ENCODE measurements at places on chromosomes 5 and 9.

DNA sequence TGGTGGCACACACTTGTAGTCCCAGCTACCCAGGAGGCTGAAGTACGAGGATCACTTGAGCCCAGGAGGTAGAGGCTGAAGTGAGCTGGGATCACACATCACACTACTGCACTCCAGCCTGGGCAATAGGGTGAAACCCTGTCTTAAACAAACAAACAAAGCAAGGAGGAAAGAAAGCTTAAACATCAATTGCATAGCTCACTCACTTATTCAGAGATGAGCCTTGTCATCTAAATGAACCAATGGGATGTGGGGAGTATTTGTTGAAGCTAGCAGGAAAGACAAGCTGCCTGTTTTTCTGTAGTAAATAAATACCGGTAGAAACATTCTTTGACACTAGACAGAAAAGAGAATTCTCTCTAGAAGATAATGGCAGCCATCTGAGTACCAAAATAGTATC, 161.0 kb upstream of the SLC12A2 start:
- DNase-seq, result no peak

DNA sequence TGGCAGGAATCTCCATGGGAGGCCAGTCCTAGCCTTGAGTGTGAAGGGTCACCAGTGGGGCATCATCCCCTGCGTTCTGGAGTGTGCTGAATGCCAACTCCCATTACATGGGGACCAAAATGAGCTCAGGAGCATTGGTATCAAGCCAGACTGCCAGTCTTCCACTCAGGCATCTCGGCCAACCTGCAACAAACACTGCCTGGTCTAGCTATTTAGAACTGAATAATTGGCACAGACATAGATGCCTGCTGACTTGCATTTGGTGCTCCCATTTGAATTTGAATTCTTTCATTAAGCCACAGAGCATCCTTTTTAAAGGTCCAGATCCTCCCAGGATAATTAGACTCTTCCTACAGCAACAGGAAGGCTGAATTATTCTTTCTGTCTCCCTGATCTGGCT, 116.6 kb upstream of the ABCA1 start:
- DNase-seq, result no peak

DNA sequence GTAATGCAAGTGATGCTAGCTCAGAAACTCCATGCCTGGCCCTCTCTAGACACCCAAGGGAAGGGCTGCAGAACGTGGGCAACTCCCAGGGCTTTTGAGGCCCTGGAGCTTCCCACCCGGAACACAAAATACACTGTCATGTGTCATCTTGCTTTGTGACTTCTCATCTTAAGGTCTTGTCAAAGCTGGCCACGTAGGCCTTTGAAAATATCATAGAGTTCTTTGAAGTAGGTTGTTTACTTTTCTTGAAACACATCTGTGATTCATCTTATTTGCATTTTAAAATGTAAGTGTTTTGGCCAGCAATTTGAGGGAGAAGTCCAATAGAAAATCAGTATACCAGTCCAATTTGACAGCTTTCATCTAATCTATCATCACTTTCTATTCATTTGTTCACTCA, 40.2 kb upstream of the PALM2AKAP2 start:
- DNase-seq, result no peak

DNA sequence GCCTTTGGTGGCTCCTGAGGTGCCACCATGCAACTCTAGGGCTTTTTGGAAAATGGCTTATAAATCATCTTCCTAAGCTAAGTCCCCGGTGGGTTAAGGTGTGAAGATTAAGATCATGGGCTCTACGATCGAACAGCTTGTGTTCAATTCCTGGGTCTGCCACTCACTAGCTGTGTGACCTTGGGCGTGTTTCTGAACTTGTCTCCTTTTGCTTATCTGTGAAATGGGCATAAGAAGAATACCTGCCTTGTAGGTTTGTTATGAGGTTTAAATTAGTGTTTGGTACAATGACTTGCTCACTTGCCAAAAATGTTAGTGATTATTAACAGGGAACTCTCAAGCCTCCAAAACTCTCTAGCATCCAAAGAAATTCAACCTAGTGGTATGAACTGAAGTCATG, 119.2 kb upstream of the PITX1 start:
- DNase-seq, result no peak

GRCh38 chr5:137622850-137623249, 113.0 kb downstream of the KLHL3 start:
- DNase-seq, result no peak

- DNase-seq, result no peak
Measured at GRCh38 chr9:1048231-1048619, 1.9 kb upstream of the DMRT2 start.

DNA sequence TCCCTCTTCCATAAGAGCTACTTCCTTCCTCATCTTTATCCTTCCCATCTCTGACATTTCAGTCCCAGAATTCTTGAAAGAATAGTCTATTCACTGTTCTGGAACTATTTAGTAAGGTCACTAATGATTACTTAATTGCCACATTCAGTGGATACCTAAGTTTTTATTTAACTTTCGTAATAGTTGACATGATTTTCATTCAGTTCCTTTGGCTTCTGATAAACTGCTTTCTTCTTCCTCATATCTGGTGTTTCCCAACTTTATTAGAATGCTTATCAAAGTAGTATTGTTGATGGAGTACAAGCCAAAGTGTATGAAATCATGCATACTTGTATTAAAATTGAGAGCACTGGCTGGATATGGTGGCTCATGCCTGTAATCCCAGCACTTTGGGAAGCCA, 10.8 kb downstream of the UBE2D2 start:
- no peak for DNase-seq

DNA sequence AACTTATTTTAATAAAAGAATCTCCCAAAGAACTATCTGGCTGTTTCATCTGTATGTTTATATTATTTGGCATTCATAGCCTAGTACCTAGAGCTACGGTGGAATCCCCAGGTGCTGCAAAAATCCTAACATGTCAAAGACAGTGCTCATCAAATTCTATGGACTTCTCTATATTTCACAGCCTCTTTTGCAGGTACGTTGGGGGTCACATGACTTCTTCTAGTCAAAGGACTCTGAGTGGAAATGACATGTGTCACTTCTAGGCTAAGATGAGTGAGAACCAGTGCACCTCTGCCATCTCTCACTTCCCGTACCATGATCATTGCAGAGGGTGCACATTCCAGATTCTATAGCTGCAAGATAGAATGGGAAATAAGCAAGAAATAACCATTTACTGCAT, 72.5 kb upstream of the PTGER4 start:
- DNase-seq, result no peak

- DNase-seq, result no peak
Measured at GRCh38 chr5:118791926-118792734, 196.2 kb downstream of the DTWD2 start.

- DNase-seq, result no peak
Measured at GRCh38 chr5:142870532-142871362, 100.6 kb downstream of the ARHGAP26 start.

GRCh38 chr9:77927265-77927664, 104.3 kb downstream of the GNAQ start:
- DNase-seq, result no peak

- no peak for DNase-seq
Measured at GRCh38 chr9:26954050-26954508, 2.1 kb upstream of the IFT74 start.

- no peak for DNase-seq
Measured at GRCh38 chr9:127871531-127871930, 5.9 kb downstream of the AK1 start.

- DNase-seq, result no peak
Measured at GRCh38 chr9:13428766-13429165, 149.3 kb upstream of the MPDZ start.

GRCh38 chr9:135847833-135848232, 59.5 kb downstream of the CAMSAP1 start:
- DNase-seq, result no peak

DNA sequence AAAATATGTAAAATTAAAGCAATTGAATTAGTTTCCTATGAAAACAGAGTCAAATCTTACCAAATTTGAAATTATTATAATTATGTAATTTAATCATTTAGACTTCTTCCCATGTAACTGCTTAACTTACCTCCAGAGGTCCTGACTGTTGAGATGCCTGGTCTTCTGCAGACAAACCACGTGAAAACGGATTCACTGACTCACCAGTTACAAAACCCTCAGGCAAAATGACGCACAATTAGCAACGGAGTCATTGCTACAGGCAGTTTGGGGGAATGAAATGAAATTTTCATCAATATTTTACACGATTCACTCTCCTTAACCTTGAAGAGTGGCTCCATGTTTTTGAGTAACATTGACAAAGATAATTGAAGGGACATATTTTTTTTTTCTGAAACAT, 460.8 kb downstream of the MTRR start:
- DNase-seq, result no peak

- DNase-seq, result no peak
Measured at GRCh38 chr9:135329571-135330306, 149.8 kb upstream of the PPP1R26 start.

- DNase-seq, result no peak
Measured at GRCh38 chr5:72511774-72512592, 4.8 kb upstream of the ZNF366 start.

GRCh38 chr9:35526087-35526801, 36.3 kb downstream of the RUSC2 start:
- DNase-seq, result no peak

DNA sequence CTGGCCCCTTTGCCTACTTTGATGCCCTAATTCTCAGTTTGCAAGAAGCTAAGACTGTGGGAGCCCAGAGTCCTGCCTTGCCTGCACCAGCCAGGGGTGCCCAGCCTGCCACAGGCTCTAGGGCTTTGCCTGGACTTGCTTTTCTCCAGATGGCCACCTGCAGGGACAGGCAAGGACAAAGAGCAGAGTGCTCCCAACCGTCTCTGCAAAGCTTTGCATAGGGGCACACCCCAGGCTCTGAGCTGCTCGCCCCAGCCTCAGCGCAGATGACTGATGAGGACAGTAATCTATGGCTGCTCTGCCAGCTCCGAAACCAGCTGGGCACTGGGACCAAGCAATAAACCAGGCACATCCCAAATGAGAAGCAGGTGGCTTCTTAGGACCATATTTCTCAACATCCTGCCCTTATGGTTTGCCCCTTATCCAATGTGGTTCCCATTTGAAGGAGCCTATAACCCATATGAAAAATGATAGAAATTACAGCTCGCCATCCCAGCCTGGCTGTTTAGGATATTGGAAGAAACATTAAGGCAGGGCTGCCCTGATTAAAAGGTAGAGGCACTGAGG, 25.4 kb upstream of the TCF7 start:
- DNase-seq, result no peak

DNA sequence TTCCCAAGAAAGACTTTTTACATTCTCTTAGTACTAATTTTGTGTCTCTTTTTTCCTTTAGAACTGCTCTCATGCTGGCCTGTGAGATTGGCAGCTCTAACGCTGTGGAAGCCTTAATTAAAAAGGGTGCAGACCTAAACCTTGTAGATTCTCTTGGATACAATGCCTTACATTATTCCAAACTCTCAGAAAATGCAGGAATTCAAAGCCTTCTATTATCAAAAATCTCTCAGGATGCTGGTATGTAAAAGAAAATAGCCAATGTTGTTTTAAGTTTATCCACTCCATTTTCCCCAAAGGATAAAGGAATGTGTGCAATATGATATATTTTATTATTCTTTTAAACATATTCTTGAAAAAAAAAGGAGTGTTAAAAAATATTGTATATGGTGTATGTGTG, 27.3 kb upstream of the TTC23L start:
- no peak for DNase-seq

DNA sequence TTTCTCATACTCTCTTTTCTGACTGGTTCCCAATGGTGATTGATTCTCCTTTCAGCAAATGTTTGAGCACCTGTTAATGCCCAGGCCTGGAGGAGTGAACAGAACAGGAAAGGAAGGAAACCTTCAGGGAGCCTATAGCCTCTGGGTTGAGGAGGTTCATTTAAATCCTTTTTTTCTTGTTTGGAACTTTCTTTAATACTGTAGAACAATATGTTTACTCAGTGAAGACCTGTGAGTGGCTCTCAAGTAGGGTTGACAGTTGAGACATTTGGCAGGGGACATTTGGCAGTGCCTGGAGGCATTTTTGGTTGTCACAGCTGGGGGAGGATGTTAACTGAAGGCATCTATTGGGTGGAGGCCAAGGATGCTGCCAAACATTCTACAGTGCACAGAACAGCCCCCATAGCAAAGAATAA, 6.1 kb upstream of the FAM120AOS start:
- no peak for DNase-seq

- DNase-seq, result no peak
Measured at GRCh38 chr9:109743696-109744095, 36.3 kb upstream of the PALM2AKAP2 start.

DNA sequence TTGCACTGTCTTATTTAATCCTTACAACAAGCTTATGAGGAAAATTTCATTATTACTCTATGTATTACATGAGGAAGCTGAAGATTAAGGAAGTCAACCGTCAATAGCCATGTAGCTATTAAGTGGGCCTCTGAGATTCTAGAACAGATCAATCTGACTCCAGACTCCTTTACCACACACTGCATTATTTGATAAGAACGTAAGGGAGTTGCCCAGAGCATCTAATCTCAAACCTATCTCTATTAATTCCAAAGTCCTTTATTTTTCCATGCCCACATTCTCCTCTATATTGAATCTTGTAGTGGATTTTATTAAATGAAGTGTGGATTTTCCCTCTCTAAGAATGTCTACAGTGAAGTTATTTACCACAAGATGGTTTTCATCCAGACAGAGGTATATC, 118.2 kb upstream of the MTAP start:
- DNase-seq, result no peak

GRCh38 chr9:1051210-1051583, 1.0 kb downstream of the DMRT2 start:
- no peak for DNase-seq

DNA sequence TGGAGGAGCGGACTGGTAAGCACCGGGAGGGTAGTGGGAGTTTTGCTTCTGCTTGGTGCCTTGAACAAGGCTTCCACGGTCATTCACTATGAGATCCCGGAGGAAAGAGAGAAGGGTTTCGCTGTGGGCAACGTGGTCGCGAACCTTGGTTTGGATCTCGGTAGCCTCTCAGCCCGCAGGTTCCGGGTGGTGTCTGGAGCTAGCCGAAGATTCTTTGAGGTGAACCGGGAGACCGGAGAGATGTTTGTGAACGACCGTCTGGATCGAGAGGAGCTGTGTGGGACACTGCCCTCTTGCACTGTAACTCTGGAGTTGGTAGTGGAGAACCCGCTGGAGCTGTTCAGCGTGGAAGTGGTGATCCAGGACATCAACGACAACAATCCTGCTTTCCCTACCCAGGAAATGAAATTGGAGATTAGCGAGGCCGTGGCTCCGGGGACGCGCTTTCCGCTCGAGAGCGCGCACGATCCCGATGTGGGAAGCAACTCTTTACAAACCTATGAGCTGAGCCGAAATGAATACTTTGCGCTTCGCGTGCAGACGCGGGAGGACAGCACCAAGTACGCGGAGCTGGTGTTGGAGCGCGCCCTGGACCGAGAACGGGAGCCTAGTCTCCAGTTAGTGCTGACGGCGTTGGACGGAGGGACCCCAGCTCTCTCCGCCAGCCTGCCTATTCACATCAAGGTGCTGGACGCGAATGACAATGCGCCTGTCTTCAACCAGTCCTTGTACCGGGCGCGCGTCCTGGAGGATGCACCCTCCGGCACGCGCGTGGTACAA, 556 bp downstream of the PCDHGC3 start:
- DNase-seq, result no peak

DNA sequence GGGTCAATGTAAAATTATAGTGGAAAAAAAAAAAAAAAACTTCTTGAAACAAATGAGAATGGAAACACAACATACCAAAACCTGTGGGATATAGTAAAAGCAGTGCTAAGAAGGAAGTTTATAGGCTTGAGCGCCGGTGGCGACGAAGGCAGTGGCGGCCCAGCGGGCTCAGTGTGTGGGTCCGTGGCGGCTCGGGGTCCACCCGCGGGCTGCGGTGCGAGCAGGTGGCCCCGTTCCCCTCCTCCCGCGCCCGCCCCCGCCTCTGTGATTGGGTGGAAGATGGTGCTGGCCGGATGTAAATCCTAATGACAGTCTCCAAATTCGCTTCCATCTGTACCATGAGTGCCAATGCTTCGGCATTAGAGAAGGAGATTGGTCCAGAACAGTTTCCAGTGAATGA, 57.5 kb upstream of the TLX3 start:
- no peak for DNase-seq

Measured in T-helper 1 cell (primary cell).